ENCODE measurements at places on chromosomes 16 and 17.

DNA sequence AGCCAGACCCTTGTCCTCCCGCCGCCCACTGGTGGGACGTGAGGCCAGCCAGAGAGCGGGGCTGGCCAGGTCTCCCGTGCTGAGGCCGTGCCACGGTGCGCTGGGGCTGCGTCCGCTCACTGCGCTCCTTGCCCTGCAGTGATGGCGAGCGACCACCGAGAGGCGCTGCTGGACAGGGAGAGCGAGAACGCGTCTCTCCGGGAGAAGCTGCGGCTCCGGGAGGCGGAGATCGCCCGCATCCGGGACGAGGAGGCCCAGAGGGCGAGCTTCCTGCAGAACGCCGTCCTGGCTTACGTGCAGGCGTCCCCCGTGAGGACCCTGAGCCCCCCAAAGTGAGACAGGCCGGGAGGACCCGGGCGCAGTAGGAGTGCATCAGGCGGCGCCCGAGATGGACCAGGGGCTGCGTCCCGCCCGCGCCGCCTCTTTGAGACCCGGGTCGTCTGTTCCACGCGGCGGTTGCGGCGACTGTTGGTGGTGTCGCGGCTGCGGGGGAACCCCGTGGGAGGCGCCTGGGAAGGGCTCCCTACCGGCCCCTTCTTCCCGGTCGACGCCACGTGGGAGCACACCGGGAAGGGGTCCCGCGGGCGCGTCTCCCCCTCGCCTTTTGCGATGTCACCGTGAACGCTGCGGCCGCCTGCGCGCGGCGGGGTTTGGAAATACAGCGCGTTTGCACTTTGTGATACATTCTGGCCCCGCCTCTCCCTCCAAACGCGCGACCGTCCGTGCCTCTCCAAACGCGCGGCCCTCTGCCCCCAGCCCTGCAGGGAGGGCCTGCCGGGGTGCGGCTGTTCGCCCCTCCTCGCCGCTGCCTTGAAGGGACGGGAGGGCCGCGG, 792 bp upstream of the RAC3 start:
- DNase-seq: peak; percentile 70

DNA sequence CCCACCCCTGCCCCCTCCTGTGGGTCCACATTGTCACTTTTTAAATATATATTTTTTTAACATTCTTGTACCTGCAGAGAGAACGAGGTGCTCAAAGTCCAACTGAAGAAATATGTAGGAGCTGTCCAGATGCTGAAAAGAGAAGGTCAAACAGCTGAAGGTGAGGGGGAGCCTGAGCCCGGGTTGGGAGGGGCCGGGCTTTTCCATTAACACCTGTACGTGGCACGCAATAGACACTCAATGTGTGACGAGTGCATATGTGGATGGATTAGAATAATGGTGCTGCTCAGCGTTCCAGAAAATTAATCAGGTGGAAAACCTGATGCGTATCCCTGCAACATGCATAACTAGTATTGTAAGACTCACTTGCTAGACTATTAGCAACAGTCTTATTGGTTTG, 223.0 kb downstream of the SNX29 start:
- no peak for DNase-seq

DNA sequence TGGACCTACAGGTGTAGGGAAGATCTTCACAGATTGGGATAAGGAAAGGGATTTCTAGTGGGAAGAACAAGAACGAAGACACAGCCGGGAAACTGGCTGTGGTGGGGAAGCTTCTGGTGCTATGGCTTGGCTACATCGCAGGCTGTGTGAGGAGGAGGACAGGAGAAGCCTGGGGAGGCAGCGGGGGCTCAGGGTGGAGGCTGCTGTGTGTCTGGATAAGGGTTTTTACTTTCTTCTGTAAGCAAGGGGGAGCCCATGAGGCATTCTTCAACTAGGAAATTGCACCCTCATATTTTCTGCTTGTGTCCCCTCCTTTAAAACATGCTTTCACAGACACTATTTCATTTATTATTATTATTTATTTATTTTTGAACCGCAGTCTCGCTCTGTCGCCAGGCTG, 2.9 kb upstream of the RHBDF2 start:
- no peak for DNase-seq

DNA sequence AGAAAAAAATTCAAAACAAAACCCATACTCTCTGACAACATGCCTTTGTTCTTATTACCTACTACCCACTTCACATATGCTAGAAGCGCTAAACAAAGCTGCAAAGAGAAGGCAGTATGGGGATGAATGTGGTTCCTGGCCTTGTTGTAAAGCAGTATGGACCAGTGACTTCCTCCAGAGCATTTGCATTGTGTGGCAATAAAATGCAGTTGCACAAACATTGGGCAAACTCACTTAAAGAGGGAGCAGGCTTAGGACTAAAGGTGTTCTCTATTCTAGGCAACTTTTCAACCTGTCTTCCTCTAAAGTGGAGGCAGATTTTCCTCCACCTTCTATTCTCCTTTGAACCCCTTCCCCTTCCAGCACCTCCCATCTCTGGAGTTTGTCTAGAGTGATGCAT, 17.1 kb downstream of the TMIGD1 start:
- no peak for DNase-seq

- no peak for DNase-seq
These were observed 28.4 kb upstream of the EMP2 start for GRCh38 chr16:10608687-10609401.

DNA sequence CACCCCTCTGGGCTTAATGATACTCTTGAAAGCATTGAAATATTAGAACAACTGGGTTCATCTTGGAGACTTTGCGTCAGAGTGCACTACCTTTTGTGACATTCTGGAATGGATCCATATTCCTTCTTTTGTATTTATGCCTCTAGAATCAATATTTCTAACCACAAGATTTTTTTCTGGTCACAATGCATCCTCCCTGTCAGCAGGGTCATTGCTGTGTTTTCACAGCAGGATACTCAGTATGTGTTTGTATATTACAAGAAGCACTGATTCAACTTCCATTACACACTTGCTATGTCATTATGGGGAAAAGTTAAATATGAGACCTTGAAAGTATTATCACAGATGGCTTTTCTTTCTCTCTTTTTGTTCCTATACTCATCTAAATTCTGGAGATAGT, 370.0 kb downstream of the HS3ST3B1 start:
- no peak for DNase-seq

GRCh38 chr17:40086150-40087044, 14.0 kb downstream of the NR1D1 start:
- DNase-seq: peak; percentile 64

DNA sequence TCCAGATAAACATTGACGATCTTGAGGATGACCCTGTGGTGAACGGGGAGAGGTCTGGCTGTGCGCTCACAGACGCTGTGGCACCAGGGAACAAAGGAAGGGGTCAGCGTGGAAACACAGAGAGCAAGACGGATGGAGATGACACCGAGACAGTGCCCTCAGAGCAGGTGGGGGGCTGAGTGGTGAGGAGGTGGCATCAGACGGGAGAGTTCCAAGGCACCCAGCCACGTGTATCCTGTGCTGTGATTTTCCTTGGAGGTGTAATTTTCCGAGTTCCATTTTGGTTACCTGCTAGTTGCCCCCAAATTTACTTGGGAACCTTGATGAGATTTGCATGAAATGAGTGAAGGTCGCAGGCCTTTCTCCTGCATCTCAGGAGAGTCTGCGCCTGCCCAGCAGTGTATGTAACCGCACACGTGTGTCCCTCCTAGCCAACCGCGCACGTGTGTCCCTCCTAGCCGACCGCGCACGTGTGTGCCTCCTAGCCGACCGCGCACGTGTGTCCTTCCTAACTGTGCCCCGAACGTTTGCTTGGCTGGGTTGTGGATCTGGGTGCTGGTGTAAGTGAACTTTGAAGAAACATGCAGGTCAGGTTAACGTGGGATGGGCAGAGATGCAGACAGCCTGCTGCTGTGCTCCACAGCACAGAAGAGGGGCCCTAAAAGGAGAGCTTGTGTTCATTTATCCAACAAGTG, 10.1 kb downstream of the TCF25 start:
- no peak for DNase-seq

DNA sequence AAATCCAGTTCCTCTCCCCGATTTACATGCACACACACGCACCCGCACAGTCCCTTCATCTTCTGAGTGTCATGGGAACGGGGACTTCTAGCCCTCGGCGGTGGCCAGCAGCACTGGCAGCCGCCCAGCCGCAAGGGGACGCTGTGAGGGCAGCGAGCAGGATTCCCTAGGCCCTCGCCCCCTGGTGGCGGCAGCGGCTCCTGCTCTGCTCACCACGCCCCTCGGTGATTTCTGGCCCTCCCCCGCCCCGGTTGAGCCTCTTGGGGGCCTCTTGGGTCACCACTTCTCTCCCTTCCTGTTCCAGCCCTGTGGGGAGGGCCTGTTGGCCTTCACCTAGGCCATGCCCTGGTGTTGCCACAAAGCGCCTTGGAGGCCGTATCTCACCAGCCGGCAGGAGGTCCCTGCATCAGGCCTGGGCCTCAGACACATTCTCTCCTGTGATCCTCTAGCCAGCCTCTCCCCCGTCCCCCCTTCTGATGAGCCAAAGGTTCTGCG, 75.2 kb upstream of the KSR1 start:
- DNase-seq: peak; percentile 88

DNA sequence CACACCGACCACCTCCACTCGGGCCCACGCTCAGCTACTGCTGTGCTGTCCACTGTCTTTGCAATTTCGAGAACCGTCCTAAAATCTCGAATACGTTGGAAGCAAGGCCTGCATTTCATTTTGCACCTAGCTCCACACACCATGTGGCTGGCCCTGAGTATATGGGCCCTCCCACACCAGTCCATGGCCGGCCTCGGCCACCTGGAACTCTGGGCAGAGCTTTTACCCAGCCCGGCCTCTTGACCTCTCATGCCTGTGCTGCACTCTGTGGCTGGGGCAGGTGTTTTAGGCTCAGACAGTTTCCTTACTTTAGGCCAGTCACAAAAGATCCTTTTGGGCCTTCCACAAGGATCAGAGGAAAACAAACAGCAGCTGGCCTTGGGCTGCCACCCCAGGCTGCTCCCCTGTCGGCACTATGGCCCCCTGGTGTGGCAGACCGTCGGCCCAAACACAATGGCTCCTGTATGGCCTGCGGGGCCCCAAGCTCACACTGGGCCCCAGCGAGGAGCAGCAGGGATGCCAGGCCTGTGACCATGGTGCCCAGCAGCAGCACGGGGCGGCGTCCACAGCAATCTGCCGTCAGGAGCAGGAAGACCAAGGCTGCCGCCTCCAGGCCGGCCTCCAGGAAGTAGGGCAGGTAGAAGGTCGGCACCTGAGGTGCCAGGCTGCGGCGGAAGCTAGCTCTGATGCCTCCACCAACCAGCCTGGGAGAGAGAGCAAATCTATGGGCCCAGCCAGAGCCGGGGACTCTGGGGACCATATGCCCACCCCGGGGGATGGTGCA, 2.5 kb downstream of the SLC22A31 start:
- DNase-seq: no peak

DNA sequence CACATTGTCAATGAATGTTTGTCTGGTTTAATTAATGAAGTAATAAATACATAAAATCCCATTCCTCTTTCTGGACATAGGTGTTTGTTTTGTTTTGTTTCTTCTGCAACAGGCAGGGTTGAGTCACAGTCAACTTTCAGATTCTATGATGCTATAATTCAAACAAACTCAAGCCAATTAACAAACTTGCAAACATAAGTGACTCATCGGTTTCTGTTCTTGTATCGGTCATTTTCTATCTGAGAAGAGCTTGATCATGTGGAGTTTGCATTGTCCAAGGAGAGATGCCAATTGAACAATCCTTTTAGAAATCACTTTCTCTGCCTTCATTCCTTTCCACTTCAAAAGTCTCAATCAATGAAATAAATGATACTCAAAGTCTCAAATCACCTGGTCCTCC, 294.2 kb upstream of the C16orf82 start:
- no peak for DNase-seq

- DNase-seq: no peak
These were observed 144.1 kb downstream of the PITPNC1 start for GRCh38 chr17:67520916-67521774.

GRCh38 chr17:66230922-66231591, 1.8 kb upstream of the APOH start:
- no peak for DNase-seq

- DNase-seq: peak; percentile 40
These were observed at the start of gene CBFB for GRCh38 chr16:67028696-67029253. Gene CBFB (plus strand): TSS chr16:67029149. CDS start chr16:67029408, 259 bp downstream.

DNA sequence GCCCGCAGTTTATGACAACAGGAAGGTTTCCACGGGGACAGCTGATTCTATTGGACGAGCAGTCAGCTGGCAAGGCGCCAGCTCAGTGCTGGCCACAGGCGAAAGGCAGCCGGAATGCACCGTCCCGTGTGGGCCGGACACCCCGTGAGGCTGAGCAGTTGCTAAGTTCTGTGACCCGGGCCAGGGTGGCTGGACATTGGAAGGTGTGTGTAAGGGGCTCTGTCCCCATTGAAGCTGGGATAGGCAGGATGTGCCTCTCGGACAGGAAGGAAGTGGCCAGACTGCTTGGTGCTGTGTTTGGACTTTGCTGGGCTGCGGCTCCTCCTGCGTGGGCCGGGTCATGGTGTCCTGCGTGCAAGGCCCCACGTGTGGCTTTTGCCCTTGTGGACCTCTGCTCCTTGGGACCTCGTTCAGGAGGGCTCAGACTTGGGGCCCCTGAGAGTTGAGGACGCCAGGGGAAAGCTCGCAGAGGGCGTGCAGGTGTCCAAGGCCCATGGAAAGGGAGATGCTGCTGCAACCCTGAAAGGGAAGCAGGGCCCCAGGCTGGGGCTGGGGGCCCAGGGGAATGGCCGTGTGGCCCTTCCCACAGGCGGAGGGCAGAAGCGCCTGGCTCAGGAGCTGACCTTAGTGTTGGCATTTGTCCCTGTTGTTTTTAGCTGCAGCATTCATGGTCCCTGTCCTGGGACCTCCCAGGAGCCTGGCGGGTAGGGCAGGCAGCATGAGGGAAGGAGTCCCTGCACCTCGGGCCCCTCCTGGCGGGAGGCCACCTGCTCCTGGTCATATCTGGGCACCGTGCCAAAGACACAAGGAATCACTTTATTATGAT, 10.0 kb downstream of the BAIAP2 start:
- DNase-seq: no peak

- DNase-seq: no peak
These were observed 47.0 kb downstream of the FZD2 start for GRCh38 chr17:44604116-44604761.

DNA sequence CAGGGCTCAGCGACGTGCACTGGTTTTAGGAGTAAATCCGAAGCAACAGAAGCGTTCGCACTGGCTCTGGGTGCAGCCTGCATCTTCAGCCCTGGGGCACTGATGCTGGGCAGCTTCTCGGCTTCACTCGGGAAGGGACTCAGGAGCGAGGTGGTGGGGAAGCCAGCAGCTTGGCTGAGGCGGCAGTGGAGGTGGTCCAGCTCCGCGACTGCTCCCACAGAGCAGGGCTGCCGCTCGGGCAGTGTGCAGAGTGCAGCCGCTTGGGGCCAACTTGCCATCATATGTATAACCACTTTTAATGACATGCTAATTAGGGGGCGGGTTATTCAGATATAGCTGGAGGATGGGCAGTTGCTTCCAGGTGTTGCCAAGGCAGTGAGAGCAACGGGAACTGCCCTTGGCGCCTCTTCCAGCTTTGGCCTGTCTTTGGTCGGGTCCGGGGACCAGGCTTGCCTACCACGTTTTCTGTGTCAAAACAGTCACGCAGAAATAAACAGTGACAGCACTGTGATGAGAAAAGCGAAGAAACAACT, 26.7 kb downstream of the METRNL start:
- DNase-seq: no peak
